Stimulated activated memory B cell treated with anti-CD40 and anti-IgM and Interleukin-4, amounts not matched to agents 10 μg/mL and 1 μg/mL and 100 μg/mL, for 72 hours (primary cell): ENCODE measurements at places on chromosomes 6 and 20.
A peak's percentile ranks its signal among the peaks of the same experiment; 100 is the strongest.

- ATAC-seq = peak; percentile 32
These were observed 15.6 kb downstream of the JAG1 start for GRCh38 chr20:10658051-10658823.

DNA sequence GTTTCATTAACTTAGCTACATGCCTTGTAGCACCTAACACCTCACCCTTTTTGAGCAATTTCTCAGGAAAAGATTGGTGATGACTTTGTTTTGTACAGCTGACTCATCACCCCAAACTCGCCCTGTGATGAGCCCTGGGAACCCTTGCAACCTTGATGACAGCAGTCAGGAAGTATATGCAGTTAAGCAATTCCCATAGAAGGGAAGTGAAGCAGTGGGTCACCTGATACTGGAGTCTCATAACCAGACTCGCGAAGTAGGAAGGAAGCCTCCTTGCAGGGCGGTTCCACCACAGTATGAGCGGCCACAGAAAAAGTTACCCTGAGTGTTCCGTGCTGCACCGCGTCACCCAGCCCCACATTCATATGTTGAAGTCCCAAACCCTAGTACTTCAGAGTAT, 82.0 kb upstream of the EDN1 start:
- no peak for ATAC-seq

DNA sequence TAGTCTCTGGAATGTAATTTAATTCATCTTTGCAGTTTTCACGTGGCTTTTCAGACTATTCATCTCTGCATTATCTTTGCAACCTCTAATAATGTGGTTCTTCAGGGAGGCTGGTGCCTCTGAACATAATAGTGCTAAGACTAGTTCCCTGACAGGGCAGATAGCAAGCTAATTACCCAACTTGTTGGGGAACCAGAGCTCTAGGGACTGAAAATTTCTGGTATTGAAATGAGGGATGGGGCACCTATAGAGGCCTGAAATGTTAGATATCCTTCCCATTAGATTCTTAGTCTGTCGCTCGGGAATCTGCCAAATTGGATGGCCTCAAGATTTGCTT, 693.6 kb upstream of the MAP3K7 start:
- no peak for ATAC-seq

- ATAC-seq = no peak
These were observed 33.6 kb downstream of the APCDD1L start for GRCh38 chr20:58481481-58482021.

- no peak for ATAC-seq
These were observed 4.2 kb upstream of the CTSZ start for GRCh38 chr20:59010995-59011873.
